ENCODE measurements at places on chromosomes 11 and 22.
A peak's percentile ranks its signal among the peaks of the same experiment; 100 is the strongest.

DNA sequence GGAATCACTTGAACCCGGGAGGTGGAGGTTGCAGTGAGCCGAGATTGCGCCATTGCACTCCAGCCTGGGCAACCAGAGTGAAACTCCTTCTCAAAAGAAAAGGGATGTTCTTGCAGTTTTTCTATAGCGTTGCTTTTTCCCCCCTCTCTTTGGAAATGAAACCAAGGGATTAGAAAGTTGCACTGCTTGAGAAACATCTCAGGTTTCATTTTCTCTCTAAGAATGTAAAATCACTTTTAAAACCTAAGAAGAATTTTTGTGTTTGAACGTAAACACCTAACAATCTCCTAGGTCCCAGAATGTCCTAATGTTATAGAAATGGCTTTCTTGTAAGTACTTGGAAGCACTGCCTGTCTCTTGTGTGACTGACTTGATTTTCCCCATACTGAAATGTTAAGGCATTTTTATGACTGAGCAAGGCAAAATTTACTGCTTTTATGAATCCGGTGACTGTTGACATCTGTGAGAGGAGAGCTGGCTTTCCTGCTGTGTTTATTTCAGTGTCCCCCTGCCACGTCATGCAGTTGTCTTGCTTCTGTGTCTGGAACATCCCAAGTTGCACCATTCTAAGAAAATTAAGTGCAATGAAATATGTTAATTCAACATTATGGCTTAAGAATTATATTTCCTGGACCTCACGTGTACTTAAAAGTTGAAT is 37.7 kb downstream of the NF2 start:
- peak; percentile 72 for DNase-seq

- peak; percentile 60 for DNase-seq
These were observed 210.5 kb downstream of the CTTN start for GRCh38 chr11:70608568-70609470.

DNA sequence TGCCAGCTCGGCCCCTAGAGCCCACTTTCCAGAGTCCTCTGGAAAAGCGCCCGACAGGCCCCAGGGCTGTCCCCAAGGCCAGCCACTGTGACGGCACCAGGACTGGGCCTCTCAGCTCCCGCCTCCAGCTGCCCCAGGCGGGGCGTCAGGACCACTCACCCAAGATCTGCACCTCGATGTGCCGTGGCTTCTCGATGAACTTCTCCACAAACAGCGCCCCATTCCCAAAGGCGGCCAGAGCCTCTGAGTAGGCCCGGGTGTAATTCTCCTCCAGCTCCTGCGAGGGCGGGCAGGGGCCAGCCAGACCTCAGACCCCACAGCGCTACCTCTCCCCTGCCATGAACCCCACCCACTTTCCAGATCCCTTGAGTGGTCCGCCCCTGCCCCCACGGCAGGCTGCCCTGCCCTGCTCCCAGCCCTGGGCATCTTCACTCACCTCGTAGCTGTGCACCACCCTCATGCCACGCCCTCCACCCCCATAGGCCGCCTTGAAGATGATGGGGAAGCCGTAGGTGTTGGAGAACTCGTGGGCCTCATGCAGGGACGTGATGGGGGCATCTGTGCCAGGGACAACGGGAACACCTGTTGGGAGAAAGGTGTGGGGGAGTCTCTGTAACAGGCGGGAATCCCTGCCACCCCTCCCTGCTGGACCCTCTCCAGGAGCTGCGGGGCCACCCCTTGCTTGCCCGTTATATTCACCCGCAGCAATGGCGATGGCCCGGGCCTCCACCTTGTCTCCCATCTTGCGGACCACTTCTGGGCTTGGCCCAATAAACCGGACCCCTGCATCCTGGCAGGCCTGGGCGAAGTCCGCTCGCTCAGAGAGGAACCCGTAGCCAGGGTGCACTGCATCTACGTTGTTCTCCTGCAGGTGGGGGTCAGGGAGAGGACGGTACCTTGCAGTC is 14.0 kb downstream of the LRFN4 start:
- no peak for DNase-seq

DNA sequence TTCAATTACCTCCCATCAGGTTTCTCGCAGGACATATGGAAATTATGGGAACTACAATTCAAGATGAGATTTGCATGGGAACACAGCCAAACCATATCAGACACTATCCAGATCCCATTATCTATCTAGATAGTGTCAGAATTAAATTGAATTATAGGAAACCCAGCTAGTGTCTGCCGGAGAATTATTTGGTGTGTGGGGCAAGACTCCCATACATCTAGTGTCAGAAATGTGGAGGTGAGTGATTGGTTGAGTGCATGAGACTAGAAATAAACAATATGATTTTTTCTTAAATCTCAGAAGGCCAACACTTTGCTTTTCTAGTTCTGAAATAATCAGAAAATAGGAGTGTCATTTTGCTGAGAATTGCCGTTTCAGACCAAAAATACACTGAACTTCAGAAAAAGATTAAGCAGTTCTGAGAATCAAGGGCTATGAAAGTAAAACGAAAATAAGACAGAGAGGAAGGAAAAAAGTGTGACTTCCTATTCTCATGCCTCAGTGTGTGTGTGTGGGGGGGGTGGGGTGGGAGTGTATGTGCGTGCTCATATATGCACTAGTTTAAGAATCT is 21.3 kb downstream of the CASP12 start:
- no peak for DNase-seq

DNA sequence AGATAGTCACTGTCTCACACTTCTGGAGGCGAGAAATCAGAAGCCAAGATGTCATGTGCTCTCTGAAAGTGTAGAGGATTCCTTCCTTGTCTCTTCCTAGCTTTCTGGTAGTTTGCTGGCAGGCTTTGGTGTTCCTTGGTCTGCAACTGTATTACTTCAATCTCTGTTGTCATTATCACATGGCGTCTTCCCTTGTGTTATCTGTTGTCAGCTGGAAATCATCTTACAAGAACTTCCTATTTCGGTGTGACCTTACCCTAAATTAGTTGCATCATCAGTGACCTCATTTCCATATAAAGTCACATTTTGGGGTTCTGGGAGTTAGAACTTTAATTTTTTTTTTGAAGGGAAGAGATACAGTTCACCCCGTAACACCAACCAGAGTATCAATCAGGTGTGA is 3.3 kb upstream of the LIN7C start:
- no peak for DNase-seq

GRCh38 chr11:125214601-125215565 is 50.3 kb downstream of the PKNOX2 start:
- no peak for DNase-seq

- DNase-seq, result no peak
These were observed 926 bp downstream of the CD6 start for GRCh38 chr11:60972182-60973030.

- DNase-seq, result no peak
These were observed 127.9 kb downstream of the BUD13 start for GRCh38 chr11:116644941-116645305.

- no peak for DNase-seq
These were observed 19.9 kb upstream of the CCDC86 start for GRCh38 chr11:60821827-60822599.

DNA sequence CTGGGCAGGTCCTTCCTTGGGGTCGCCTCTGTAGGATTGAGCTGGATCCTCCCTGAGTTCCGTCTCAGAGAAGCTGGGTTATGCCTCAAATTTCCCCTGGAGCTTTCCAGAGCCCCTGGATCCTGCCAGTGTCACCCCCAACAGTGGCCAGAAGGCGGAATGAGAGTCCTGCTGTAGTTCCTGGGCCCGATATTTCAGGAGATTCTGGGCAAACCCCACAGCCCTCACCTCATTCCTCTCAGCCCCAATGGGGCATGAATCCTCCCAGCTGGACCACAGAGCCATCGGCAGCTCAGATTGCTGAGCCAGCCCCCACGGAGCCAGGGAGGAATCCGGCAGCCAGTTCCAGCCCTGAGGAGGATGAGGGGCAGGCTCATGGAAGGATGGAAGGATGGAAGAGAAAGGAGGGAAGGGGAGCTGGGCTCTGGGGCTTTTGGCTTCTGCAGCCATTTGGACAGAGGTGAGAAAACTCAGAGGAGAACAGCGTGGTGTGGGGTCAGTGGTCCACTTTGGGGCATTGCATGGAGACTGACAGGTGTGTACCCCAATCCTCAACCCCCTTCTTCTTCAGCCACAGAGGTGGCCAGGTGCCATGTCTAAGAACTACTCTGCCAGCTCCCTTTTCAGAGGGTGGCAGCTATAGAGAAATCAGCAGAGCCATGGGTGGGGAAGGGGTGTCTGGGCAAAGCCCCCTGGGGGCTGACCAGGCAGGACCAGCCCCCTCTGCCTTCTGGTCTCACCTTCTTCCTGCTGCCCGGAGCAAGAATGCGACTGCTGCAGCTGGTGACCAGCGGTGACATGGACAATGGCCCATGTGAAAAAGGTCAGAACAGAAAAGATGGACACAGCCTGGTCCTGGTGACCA is 867.6 kb downstream of the TBC1D22A start:
- no peak for DNase-seq

DNA sequence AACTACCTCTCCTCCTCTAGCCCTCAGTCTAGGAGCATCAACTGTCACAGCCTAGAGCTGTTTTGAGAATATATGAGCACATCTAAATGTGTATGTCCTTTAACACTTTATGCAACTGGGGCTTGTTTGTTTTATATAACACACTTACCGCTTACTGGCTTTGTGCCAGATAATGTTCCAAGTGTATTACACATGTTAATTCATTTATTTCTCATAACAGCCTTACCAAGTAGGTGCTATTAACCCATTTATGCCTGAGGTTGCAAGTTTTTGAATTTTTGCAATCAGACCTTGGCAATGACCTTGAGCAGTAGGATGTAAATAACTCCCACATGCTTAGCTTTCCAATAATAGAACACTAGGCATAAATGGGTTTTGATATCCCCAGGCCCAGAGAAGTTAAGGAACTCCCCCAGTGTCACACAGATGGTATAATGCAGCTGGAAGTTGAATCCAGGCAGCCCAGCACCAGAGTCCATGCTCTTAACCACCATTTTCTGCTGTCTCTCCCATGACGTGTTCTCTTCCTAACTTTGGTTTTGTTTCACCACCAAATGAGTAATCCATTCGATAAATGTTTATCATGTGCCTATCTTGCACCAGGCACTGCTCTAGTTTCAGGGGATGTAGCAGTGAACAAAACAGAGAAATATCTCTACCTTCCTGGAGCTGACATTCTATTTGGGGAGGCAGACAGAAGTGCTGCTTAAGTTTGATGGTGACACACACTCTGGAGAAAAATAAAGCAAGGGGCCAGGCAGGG is 23.1 kb downstream of the PRDM11 start:
- DNase-seq, result no peak

GRCh38 chr11:7254731-7255291 is 3.1 kb downstream of the SYT9 start:
- DNase-seq, result no peak

GRCh38 chr22:36901411-36902142 is 11.9 kb upstream of the CSF2RB start:
- DNase-seq, result no peak

DNA sequence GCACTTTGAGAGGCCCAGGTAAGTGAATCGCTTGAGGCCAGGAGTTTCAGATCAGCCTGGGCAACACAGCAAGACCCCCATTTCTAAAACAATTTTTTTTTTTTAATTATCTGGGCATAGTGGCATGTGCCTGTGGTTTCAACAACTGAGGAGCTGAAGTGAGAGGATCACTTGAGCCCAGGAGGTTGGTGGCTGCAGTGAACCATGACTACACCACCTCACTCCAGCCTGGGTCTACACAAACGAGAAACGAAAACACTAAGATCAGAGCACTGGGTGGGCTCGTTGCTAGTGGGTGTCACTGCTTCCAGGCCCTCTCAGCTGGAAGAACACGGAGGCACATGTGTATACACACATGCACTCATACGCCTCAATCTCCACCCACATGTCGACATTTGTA is 4.1 kb upstream of the MOB2 start:
- no peak for DNase-seq

DNA sequence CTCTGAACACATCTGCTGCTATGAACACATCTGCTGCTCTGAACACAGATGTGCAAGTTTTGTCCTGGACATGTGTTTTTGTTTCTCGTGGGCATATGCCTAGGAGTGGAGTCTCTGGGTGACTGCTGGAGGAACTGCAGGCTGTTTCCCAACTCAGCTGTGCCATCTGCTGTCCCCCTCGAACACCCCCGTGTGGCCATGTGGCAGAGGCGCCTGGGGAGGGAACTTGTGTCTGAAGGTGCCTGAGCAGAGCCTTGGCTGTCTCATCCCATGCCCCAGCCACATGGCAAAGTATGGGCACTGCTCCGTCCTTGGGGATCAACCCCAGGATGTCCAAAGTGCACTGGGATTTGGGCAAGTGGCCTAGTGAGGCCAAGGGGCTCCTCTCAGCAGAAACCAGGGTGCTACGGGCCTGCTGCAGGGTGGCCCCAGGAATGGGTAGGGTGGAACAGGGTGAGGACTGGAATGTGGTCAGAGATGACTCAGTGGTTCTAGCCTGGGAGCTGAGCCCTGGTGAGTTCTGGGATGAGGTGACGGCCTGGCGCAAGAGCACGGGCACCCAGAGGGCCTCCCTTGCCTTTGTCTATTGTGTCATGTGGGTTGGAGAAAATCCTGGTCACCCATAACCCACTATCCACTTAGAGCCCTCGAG is 14.7 kb downstream of the GATD1 start:
- DNase-seq, result peak; percentile 45

DNA sequence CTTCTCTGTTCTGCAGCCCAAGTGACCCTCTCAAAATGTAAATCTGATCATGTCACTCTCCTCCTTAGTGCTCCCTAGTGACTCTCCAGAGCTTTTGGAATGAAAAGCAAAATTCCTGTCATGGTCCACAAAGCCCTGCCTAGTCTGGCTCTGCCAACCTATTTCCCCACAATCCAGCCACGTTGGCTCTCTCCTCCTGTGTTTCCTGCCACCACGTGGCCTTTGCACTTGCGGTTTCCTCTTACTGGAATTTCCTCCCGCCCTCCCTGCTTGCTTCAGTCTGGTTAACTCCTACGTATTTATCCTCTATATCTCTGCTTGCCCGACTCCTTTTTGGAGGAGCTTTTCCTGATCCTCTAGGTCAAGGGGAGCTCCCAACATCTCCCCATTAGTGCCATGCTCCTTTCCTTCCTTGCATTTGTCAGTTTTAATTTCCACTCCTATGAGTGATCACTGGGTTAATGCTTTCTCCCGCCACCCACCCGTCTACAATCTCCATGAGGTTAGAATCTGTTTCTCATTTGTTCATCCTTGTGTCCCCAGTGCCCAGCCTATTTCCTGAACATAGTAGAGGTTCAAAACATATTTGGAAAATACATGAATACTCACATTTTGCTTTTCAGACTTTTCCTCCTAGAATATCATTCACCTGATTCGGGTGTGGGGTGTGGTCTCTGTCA is 11.5 kb downstream of the NNMT start:
- DNase-seq, result peak; percentile 93

GRCh38 chr11:64987998-64988854 is 8.5 kb downstream of the BATF2 start:
- no peak for DNase-seq
